ENCODE measurements at places on chromosomes 7 and 10. TPM values are rescaled to one million over a fixed set of nuclear protein-coding genes. Genes with fewer than 3 reads are reported as not detected.

PNLIP gene
- total RNA-seq: 3.1 TPM

- no peaks in the 10 kb centered on the region for H3K27me3 ChIP-seq
- DNase-seq: no peak
- H3K4me1 ChIP-seq: peaks cover 2% of the 10 kb centered on the region
- no peaks in the 10 kb centered on the region for H3K36me3 ChIP-seq
- H3K27ac ChIP-seq: no peak overlapping the region
These were observed 87.7 kb upstream of the TMEM168 start for GRCh38 chr7:112877691-112878460.

DRGX gene
- total RNA-seq: not detected

DNA sequence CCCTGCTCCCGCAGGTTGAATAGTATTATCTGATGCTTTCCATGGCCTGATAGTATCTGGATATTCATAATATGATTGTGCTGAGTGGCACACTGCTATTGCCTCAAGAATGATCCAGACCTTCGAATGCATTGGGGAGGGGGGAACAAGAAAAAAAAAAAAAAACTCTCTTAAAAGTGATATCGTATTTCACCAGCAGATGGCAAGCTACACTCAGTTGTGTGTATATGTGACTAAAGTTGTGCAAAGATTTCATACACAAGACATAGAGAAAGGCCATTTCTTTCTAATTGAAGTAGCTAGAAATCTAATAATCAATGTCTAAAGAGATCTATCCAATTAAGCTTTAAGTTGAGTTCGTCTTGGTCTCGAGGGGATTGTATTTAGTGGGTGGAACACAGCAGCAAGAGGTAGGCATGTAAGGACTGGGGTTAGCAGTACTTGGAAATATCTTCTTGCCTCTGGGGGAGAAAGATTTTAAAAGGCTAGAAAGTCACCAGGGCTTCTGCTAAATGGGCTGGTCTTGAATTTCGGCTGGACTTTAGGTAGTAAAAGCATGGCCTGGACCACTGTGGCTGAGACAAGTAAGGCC is 15.3 kb downstream of the SFRP4 start:
- peaks cover 2% of the 10 kb centered on the region for H3K4me1 ChIP-seq
- no peaks in the 10 kb centered on the region for H3K27me3 ChIP-seq
- no peak overlapping the region for H3K4me3 ChIP-seq
- DNase-seq: no peak
- H3K36me3 ChIP-seq: no peaks in the 10 kb centered on the region

GRCh38 chr7:99035723-99036545 is 108.0 kb downstream of the SMURF1 start:
- no peaks in the 10 kb centered on the region for H3K4me1 ChIP-seq
- no peaks in the 10 kb centered on the region for H3K36me3 ChIP-seq
- no peaks in the 10 kb centered on the region for H3K27me3 ChIP-seq
- H3K4me3 ChIP-seq: no peak overlapping the region

GRCh38 chr7:78073609-78074382 is 275.2 kb downstream of the PHTF2 start:
- no peaks in the 10 kb centered on the region for H3K27me3 ChIP-seq
- H3K36me3 ChIP-seq: no peaks in the 10 kb centered on the region
- H3K27ac ChIP-seq: no peak overlapping the region
- H3K4me1 ChIP-seq: no peaks in the 10 kb centered on the region
- no peak overlapping the region for H3K4me3 ChIP-seq
- no peak for DNase-seq

DNA sequence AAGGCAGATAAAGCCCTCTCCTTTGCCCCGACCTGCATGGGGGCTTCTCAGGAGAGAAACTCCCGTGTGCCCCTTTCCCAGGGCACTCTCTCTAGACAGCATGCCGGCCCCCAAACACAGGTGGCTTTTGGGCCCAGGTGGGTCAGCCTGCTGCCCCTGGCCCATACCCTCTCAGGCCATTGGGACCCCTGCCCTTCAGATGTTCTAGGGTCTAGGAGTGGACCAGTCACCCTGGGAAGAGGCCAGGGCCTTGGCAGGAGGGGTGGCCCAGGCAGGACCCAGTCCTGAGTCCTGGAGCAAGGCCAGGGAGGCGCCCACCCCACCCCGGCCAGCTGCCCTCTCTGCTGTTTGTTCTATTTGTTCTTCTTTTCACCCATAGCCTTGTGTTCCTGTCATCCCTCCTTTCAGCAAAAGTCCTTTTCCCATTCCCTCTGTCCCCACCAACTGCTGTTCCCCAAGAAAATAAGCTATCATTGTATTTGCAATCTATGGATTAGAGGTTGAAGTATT is 9.3 kb upstream of the SEC24C start:
- H3K27me3 ChIP-seq: no peaks in the 10 kb centered on the region
- H3K36me3 ChIP-seq: no peaks in the 10 kb centered on the region

MCM10 gene
- 1.4 TPM for total RNA-seq

ELN gene
- 20.3 TPM for total RNA-seq

DNA sequence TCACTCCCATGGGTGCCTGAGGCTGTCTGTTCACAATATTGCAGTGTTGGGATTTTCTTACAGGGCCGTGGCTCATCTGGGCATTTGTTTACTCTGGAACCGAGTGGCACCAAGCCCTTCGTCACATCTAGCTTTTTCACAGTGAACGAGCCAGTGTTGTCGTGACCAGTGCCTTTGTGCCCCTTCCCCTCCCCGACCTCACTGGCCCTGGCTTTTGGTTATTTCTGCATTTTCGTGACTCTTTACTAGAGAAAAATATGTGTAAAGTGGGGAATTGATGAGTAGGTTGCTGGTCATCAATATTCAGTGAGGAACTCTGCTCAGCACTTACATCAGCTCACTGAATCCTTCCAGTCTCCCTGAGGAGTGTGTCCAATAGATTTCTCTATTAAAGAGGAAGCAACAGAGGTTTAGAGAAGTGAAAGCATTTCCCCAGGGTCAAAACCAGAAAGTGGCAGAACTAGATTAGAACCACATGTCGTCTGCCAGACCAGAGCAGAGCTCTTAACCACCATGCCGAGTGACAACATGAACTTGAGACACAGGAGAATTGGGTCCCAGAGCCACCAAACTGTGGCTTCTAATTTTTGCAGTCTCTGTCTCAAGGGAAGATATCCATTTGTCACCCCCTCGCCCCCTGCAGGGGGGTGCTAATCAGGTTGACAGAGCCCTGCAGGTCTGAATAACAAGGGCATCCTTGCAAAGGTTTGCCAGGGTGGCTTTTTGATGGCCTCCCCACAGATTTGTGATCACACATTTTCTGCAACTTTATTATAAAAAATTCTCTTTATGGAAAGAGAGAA is 125.3 kb downstream of the CHN2 start:
- no peak overlapping the region for H3K4me3 ChIP-seq
- no peak overlapping the region for H3K27ac ChIP-seq
- no peaks in the 10 kb centered on the region for H3K36me3 ChIP-seq
- no peaks in the 10 kb centered on the region for H3K27me3 ChIP-seq

GRCh38 chr10:131943021-131943814 is 38.5 kb downstream of the BNIP3 start:
- H3K36me3 ChIP-seq: no peaks in the 10 kb centered on the region
- DNase-seq: peak; percentile 68
- peaks cover 9% of the 10 kb centered on the region for H3K4me1 ChIP-seq
- H3K4me3 ChIP-seq: no peak overlapping the region
- H3K27me3 ChIP-seq: no peaks in the 10 kb centered on the region

PDZD7 gene
- 1.2 TPM for total RNA-seq

DNA sequence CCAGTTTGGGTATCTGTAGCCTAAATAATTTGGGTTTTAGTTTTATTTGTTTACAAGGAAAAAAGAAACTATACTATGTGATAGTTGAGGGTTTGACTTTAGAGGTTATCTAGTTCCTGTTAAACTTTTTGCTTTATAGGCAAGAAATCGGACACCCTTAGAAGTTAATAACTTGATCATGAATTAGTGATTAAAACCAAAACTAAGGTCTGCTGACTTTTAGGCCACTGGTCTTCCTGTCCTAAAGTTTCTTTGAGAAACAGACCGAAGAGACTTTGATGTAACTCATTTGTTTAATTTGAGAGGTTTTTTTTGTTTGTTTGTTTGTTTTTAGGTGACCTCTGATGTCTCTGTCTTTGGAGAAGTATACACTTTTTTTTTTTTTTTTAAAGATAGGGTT is 59.7 kb downstream of the PHTF2 start:
- H3K27me3 ChIP-seq: no peaks in the 10 kb centered on the region
- H3K4me3 ChIP-seq: no peak overlapping the region
- no peaks in the 10 kb centered on the region for H3K36me3 ChIP-seq
- DNase-seq: no peak

DNA sequence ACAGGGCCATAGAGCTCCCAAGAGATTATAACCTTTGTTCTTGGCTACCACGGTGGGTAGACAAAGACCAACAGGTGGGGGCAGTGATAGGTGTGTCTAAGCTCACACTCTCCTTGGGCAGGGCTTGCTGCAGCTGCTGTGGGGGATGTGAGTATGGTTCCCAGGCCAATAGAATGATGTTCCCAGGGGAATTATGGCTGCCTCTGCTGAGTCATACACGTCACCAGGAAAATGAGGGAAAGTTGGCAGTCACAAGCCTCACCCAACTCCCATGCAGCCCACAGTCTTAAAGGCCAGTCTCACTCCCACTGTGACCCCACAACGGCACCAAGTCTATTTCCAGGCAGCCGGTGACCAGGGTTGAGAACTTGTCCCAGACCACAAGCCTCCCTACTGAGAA is 453.4 kb upstream of the PODXL start:
- H3K36me3 ChIP-seq: no peaks in the 10 kb centered on the region
- H3K27me3 ChIP-seq: no peaks in the 10 kb centered on the region
- H3K4me3 ChIP-seq: no peak overlapping the region
- no peak overlapping the region for H3K27ac ChIP-seq

- H3K36me3 ChIP-seq: no peaks in the 10 kb centered on the region
- DNase-seq: no peak
- H3K4me3 ChIP-seq: no peak overlapping the region
- H3K27ac ChIP-seq: no peak overlapping the region
- H3K4me1 ChIP-seq: no peaks in the 10 kb centered on the region
These were observed 237.2 kb downstream of the CSTF2T start for GRCh38 chr10:51462076-51462779.

DNA sequence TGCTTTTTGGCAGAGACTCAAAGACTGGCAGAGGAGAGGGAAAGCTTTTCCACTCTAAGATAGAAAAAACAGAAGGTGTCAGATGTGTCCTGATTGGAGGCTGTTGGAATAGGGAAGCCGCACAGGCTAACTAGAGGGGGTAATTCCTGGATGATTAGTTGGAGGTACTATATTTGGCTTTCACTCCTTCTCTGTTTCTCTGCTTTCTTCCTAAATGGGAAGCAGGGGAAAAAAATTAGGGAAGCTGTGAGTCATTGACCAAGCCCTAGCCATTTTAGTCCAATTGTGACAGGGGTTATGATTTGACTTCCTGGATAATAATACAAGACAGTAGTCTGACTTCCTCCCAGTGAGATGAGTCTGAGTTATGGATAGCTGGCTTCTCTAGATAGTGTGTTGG is 475.2 kb upstream of the CELF2 start:
- no peaks in the 10 kb centered on the region for H3K36me3 ChIP-seq
- no peak overlapping the region for H3K4me3 ChIP-seq
- H3K27me3 ChIP-seq: no peaks in the 10 kb centered on the region
- no peak overlapping the region for H3K27ac ChIP-seq
- no peaks in the 10 kb centered on the region for H3K4me1 ChIP-seq
- DNase-seq: no peak

DNA sequence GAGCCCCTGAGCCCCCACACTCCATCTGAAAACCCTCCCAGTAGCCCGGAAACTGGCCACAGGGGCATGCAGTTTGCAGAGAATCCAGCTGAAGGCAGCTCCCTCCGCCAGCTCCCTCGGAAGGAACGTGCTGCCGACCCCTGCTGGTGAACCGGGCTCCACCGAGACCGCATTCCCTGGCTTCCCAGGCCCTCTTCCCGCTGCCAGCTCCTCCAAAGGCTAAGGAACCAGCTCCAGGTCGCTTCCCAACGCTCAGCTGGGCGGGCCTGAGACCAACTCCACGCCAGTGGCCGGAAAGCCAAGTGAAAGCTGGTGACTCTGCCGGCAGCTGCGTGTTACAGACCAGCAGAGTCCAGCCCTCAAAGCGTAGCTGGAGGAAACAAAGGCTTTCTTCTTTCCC is 35.8 kb downstream of the GPER1 start:
- H3K4me3 ChIP-seq: no peak overlapping the region
- H3K4me1 ChIP-seq: peaks cover 18% of the 10 kb centered on the region
- no peaks in the 10 kb centered on the region for H3K27me3 ChIP-seq
- peak; percentile 85 for DNase-seq
- no peaks in the 10 kb centered on the region for H3K36me3 ChIP-seq

GRCh38 chr7:140005754-140006503 is 56.8 kb downstream of the PARP12 start:
- H3K4me3 ChIP-seq: no peak overlapping the region
- no peaks in the 10 kb centered on the region for H3K4me1 ChIP-seq
- no peak for DNase-seq
- no peaks in the 10 kb centered on the region for H3K36me3 ChIP-seq

GRCh38 chr7:141348728-141349127 is 202.5 kb upstream of the AGK start:
- no peaks in the 10 kb centered on the region for H3K27me3 ChIP-seq
- H3K4me3 ChIP-seq: no peak overlapping the region
- no peak overlapping the region for H3K27ac ChIP-seq
- H3K36me3 ChIP-seq: no peaks in the 10 kb centered on the region
- DNase-seq: no peak

DNA sequence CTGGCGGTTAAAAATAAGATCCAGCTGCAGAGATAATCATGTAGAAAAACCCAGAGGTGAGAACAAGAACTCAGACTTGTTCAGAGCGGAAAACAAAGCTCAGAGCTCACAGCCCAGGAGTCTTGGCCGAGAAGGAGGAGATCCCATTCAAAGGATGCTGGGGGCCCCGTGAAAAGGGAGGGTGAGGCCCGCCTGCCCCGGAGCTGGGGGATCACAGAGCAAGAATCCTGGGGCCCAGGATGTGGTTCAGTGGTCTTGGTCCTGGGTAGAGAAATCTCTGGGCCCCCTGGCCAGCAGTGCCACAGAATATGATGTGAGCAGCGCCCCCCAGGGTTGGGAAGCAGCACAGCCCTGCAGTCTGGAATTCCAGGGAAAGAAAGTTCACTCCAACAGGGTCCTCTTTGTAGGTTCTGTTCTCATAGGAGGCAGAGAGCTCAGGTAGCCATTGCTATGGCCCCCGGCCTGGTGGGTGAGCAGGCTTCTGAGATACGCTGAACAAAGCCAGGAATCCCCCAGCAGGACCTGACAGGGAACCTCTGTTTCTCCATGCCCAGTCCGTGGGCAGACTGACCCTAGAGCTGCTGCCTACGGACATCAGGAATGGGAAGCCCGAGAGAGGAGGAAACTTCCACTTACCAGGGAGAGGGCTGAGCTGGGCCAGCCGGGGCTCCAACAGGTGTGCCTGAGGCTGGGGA is 77.7 kb upstream of the GNA12 start:
- H3K36me3 ChIP-seq: no peaks in the 10 kb centered on the region
- H3K27me3 ChIP-seq: no peaks in the 10 kb centered on the region
- no peak for DNase-seq
- H3K4me1 ChIP-seq: peaks cover 4% of the 10 kb centered on the region

RPP30 gene
- 31.6 TPM for total RNA-seq

RELN gene
- total RNA-seq: 3.1 TPM

GRCh38 chr10:124740369-124741280 is 3.6 kb downstream of the FAM53B start:
- H3K36me3 ChIP-seq: no peaks in the 10 kb centered on the region
- H3K27ac ChIP-seq: peak overlapping the region; percentile 39
- peaks cover 43% of the 10 kb centered on the region for H3K4me1 ChIP-seq
- H3K4me3 ChIP-seq: peak overlapping the region; percentile 16

Measured in ovary (tissue), 10 donors.